ENCODE measurements at places on chromosomes 12 and 14. TPM values are rescaled to one million over a fixed set of nuclear protein-coding genes. Genes with fewer than 3 reads are reported as not detected.
A peak's percentile ranks its signal among the peaks of the same experiment; 100 is the strongest.

Gene SLC35F4
- not detected for total RNA-seq

Gene C12orf54
- 5.7 TPM for total RNA-seq

Gene DAZAP2
- 145 TPM for total RNA-seq

Gene USP5
- total RNA-seq, result 80.9 TPM

Gene LRRK2
- total RNA-seq, result 0.58 TPM

Gene TEX52
- total RNA-seq, result not detected

Gene PLEKHG7
- not detected for total RNA-seq

Gene NCAPD2
- total RNA-seq, result 86.2 TPM

Gene DHRS2
- 0.18 TPM for total RNA-seq

DNA sequence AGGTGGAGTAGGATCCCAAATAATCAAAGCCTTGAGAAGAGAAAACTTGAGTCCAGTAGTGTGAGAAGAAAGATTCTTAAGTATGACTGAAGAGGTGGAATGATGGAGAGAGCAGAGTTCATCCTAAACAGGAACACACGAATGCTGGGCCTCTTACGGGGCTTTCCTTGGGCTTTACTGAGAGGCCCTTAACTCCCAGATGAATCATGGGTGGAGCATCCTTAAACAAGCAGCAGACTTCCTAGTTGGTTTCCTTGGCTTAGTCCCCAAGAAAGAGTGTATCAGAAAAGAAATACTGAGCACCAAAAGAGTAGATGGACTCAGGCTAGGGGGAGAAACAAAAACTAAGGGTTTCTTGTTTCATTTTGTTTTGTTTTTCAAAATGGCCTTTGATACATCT, 132.5 kb downstream of the GPR135 start:
- no peak for DNase-seq

GRCh38 chr12:128844031-128844635, 9.1 kb upstream of the GLT1D1 start:
- no peak for DNase-seq

DNA sequence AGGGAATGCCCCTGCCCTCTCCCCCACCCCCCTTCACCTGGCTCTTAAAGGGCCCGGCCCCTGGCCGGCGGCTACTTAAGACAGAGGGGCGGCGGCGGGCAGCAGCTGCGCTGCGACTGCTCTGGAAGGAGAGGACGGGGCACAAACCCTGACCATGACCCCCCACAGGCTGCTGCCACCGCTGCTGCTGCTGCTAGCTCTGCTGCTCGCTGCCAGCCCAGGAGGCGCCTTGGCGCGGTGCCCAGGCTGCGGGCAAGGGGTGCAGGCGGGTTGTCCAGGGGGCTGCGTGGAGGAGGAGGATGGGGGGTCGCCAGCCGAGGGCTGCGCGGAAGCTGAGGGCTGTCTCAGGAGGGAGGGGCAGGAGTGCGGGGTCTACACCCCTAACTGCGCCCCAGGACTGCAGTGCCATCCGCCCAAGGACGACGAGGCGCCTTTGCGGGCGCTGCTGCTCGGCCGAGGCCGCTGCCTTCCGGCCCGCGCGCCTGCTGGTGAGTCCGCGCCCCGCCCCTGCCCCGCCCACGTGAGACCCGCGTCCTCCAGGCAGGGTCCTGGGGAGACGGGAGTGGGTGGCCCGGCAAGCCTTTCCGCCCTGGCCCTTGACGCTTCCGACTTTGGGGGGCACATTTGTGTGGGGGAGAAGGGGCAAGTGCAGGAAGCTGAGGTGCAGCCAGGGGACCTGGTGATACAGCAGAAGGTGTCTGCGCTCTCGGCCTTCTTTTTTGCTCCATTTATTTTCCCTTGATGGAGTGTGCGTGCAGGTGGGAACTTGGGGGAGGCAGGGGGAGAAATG, at the start of gene IGFBP6:
IGFBP6 (plus strand) TSS at position 104 of the 790 bp plus-strand sequence; CDS start at position 155, 51 bp downstream.
- no peak for DNase-seq

DNA sequence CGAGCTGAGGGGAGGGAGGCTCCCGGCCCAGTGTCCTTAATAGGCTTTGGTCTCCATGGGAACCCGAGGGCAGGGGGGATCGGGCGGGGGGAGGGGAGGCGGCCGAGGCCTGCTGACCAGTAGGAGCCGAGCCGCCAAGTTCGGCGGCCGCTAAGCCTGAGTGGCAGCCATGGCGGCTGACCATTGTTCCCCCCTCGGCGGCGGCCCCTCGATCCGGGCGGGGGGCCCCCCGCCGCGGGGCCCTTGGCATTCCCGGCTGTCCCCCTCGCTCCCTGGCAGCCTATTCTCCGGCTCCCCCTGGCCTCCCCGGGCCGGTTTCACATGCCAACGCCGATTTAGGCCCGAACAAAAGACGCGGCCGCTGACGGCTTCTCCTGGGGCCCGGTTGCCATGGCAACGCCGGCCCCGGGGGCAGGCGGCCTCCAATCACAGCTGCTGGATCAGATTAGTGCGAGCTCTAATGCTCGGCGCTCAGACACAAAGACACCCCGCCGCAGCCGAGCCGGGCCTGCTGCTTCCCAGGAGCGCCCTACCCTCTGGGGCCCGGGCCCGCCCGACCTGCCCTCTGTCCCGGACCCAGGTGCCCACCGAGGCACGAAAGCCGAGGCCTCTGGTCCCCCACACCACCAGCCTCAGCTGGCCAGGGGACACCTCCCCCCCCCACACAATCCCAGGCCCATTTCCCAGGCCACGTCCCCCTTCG, 7.3 kb downstream of the MSI1 start:
- no peak for DNase-seq

GRCh38 chr14:52789118-52789517, 2.3 kb downstream of the GNPNAT1 start:
- no peak for DNase-seq

DNA sequence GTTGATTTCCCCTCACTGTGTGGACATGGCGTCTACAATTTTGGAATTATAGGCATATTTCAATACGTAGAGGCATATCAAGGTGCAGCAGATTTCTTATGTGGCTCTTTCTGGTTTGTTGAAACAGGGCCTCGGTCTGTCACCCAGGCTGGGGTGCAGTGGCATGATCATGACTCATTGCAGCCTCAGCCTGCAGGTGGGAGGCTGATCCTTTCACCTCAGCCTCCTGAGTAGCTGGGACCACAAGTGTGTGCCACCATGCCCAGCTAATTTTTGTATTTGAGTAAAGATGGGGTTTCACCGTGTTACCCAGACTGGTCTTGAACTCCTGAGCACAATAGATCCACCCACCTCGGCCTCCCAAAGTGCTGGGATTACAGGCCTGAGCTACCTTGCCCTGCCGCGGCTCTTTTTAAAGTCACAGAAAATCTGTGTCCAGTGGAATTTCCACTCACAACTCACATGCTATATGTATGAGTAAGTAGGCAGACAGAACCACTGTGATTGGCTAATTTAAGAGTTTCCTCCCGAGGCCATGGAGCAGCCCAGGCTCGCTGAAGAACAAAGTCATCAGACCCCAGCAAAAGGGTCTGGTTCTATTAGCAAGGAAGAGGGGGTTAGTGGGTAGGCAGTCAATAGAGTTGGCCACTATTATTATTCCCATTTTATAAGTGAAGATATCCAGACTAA, 9.1 kb downstream of the GNG2 start:
- no peak for DNase-seq

DNA sequence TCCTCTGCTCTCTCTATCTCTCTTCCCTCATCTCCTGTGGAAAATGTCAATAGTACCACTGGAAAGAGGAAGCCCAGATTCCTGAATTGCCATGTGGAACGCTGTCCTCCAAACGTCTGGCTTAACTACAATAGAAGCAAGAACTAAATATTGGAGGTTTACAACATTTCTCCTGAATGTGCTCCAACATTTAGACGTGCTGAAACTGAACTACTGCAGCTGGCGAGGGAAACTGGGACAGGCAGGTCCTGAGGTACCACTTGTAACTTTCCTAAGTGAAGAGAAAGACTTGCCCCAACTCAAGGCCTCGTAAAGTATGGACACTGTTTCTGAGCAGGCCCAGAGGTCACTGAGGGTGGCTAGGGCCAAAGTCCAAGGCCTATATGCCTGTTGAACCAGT, 187.7 kb downstream of the NTF3 start:
- no peak for DNase-seq

- DNase-seq, result no peak
These were observed 92.2 kb downstream of the APAF1 start for GRCh38 chr12:98737322-98737712.

- no peak for DNase-seq
These were observed 5.0 kb upstream of the C14orf180 start for GRCh38 chr14:104574536-104574935.

GRCh38 chr12:53115891-53116648, 12.8 kb downstream of the SOAT2 start:
- DNase-seq, result no peak

DNA sequence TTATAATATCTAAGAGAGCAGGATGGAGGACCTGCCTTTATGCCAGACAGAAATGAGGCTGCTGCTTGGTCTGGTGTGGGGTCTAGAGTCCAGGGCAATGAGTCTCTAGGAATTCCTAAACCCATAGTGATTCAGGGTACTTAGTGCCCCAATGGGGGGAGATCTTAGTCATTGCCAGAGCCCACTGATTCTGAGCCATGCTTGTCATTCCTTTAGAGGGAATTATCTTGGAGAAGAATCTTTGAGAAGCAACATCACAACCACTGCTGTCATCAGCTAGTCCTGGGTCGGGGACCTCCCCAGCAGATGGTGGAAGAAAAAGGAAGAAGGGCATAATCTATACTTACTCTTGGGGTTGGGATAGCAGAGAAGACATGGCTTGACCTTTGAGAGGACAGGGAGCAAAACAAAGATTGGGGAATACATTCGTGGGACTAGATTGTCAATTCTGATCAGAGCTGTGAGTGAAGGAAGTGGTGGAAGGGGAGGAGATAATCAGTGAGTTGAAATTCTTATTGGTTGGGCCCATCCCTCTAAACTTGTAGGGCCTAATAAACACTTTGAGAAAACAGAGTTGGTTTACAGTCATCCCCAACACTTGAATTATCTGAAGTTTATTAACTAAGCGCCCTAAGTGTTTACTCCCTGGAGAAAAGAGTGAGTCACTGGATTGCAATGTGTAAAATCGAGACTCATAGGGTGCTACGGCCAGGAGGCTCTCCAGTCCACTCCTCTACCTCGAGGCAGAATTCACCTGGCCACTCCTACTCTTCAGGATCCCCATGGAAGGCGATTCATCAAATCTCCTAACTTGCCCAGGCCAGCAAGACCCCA, 3.0 kb upstream of the KRT3 start:
- peak; percentile 88 for DNase-seq

DNA sequence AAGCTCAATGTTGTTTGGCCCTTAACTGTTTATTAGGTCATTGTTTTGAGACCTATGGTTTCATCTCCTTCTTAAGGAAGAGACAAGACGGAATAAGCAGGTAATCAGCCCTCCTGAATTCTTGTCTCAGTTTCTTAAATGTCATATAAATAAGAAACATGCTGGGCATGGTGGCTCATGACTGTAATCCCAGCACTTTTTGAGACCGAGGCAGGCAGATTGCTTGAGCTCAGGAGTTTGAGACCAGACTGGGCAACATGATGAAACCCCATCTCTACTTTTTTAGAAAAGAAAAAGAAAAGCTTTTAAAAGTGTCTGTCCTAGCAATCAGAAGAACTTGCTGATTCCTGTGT, 5.1 kb downstream of the MTRFR start:
- no peak for DNase-seq
